ENCODE measurements at places on chromosomes 1 and 21.
A peak's percentile ranks its signal among the peaks of the same experiment; 100 is the strongest.

DNA sequence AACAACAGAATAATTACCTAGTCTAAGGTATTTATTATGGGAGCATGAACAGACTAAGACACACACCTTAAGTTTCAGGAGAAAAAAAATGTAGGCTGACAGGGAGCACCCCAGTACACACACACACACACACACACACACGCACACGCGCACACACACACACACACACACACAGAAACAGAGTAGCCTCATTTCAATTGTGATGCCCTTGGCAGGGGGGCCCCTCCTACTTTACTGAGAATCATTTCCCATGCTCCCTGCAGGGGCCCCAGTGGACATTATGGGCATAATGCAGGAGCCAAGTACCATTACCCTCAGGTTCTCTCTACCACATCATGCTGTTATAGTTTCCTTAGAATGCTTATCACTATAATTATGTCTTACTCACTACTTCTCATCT, 104.9 kb downstream of the CDC7 start:
- DNase-seq, result no peak

DNA sequence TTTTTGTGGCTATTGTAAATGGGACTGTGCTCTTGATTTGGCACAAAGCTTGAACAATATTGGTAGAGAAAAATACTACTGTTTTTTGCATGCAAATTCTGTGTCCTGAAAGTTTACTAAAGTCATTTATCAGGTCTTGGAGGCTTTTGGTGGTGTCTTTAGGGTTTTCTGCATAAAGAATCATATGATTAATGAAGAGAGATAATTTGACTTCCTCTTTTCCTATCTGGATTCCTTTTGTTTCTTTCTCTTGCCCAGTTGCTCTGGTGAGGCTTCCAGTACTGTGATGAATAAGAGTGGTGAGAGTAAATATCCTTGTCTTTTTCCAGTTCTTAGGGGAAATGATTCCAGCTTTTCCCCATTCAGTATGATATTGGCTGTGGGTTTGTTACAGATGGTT, 1166.7 kb downstream of the NCAM2 start:
- DNase-seq, result no peak

- no peak for DNase-seq
These were observed 48.9 kb downstream of the MEF2D start for GRCh38 chr1:156451505-156452160.

- DNase-seq, result peak; percentile 85
These were observed 3.6 kb upstream of the ZBTB7B start for GRCh38 chr1:154998818-154999570.

DNA sequence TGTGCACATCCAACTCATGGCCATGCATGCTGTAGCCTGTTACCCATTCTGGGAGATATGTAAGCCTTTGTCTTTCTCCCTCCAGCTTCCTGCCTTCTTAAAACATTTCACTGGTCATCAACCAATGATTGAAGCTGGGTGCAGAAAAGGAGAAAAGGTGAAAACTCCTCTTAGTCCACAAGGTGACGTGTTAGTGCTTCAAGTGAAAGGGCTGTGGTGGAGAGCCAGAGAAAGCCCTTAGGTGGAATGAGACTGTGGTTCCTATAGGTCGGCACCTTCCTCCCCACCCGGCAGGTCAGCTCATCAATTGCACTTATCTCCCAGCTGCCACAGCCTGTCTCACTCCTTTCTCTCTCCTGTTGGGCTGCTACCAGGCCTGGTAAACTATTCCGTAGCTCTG, 30.4 kb downstream of the ERG start:
- no peak for DNase-seq

DNA sequence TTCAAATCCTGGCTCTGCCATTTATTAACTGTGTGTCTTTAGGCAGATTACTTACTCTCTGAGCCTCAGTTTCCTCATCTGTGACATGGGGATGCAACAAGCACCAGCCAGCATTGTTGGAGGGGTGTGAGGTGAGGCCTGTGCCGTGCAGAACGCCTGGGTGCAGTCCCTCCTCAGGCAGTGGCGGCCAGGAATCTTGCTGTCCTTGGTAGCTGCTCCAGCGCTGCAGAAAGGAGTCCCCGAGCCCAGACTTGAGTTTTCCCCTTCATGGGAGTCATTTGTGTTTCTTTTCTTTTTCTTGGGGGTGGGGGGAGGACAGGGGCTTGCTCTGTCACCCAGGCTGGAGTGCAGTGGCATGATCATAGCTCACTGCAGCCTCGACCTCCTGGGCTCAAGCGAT, 46.6 kb downstream of the DISP3 start:
- no peak for DNase-seq

GRCh38 chr1:17538428-17539117, 925 bp upstream of the ARHGEF10L start:
- DNase-seq, result no peak

DNA sequence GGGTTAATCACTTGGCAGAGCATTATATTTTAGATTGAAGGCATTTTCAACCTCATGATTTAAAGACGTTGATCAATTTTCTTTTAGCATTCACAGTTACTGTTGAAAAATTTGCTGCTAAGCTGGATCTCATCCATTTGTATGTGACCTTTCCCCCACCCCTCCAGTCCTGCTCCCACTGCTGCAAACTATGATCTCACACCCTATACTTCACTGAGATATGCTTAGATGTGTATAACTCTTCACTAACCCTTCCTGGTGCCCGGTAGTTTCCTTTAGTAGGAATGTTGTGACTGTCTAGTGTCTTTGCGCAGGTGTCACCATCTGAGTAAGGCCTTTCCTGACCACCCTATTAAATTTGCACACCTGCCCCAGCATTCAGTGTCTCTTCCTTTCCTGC, 67.0 kb upstream of the C1orf21 start:
- no peak for DNase-seq

DNA sequence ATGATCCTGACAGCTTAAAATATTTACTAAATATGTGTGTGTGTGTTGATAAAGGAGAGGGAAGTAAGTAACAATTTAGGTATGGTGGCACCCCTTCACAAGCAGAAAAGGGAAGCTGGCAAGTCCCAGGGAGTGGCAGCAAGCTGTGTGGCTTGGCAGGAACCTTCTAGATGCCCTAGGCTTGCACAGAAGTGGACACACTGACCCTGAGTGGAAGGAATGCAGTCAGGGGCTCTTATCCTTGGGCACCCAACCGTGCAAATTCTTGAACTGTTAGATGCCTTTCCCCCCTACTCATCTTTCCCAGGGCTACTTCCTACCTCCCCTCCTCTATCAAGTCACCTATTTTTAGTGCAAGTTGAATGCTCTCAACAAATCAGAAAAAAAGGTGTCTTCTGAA, 18.9 kb downstream of the ACP6 start:
- DNase-seq, result no peak

DNA sequence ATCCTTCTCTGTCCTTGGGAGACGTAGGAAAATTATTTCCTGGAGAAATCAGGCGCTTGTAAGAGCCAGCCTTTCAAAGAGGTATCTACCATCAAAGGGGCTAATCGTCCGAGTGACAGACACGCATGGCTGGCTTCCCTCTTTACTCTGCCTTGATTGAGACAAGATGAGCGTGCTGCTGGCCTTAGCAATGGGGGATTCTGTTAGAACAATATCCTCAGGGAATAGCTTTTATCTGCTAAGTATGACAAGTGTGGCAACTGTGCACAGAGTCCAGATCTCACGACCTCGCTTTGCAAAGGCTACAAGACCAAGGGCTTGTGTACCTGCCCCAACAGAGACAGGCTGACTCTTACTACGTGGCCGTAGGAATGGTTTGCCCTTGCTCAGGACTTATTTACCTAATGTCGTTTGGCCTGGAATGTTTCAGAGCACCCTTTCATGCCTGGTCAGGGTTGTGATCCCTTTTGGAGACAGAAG, 417.1 kb downstream of the KIF26B start:
- DNase-seq, result no peak

DNA sequence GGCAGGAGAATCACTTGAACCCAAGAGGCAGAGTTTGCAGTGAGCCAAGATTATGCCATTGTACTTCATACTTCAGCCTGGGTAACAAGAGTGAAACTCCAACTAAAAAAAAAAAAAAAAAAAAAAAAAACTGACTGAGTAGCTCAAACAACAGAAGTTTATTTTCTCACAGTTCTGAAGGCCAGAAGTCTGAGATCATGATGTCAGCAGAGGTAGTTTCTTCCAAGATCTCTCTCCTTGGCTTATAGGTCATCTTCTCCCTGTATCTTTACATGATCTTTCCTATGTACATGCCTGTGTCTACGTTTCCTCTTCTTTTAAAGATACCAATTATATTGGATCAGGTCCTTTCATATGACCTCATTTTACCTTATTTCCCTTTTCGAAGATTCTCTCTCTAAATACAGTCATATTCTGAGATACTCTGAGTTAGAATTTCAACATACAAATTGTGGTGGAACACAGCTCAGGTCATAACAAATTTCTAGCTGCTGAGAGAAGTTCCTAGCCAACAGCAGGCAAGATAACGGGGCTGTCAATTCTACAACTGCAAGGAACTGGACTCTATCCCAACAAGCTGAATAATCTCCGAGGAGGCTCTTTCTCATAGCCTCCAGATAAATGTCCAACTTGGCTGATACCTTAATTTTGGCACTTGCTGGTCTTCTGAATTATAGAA, 187.7 kb upstream of the ADAMTS5 start:
- DNase-seq, result no peak

DNA sequence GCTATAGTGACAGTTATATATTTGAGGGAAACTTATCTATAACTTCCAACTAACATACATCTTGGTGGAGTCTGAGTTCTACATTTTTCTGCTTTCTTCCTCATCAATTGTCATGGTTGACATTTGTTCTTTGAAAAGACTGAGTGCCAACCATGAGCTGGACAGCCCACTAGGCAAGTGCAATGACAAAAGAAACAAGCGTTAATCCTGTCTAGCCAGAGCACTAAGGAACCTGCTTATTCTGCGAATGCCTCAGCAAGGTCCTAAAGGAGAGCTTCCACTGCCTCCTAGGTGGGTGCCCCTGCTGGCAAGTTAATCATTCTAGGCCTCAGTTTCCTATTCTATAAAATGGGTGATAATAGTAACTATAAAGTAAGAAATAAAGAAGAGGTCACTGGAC, 44.8 kb downstream of the IRF2BP2 start:
- DNase-seq, result no peak

DNA sequence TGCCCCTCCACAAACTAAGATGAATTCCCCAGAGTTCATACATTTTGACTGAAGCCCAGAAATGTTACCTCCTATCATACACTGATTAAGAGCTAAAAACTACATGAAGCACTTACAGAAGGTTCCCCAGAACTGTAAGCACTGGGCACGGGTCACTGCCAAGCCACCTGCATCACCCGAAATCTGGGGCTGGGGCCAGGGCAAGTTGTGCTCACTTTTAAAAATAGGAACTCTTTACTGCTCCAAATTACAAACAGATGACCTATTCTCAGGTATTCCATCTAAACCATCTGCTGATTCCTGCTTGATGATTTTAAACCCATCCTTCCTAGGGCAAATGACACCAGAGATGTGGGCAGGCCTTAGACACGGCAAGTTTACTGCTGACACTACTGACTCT, 4.8 kb downstream of the SETD4 start:
- no peak for DNase-seq

Data from NCI-H345 (cell line).